ENCODE measurements at places on chromosomes 16 and 17.

DNA sequence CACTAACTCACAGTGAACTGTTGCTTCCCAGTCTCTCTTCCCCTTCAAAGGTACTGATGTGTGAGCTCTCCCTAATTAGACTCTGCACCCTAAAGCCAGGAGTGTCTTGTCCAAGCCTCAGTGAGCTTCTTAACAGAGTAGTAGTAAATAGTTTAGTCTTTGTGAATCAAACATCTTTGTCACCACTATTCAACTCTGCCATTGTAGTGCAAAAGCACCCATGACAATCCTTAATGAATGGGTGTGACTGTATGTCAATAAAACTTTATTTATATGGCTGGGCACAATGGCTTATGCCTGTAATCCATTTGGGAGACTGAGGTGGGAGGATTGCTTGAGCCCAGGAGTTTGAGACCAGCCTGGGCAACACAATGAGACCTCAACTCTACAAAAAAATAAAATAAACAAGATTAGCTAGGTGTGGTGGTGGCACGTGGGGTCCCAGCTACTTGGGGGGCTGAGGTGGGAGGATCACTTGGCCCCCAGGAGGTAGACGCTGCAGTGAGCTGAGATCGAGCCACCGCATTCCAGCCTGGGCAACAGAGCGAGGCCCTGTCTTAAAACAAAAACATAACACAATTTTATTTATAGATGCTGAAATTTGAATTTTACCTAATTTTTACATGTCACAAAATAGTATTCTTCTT, 45.5 kb upstream of the TNRC6A start:
- DNase-seq, result no peak

GRCh38 chr16:31484491-31485171, 1.7 kb downstream of the SLC5A2 start:
- no peak for DNase-seq

- DNase-seq, result no peak
Measured at GRCh38 chr16:4617880-4618279, 3.2 kb upstream of the UBALD1 start.

- no peak for DNase-seq
Measured at GRCh38 chr16:3317315-3317999, 12.2 kb downstream of the ZNF75A start.

DNA sequence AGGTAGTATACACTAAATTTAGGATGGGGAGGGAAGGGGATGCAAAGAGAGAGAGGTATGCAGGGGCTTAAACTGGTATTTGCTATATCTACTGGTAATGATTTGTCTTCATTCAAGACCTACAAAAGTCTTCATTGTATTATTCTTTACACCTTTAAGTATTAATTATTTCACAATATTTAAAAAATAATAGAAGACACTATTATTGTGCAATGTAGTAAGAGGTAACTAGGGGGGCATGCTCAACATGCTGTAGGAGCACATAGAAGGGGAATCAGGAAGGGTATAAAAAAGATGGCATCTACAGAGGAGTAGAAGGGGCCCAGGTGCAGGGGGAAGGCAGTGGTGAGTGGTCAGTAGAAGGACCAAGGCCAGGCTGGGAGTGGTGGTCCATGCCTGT, 14.9 kb upstream of the CCR7 start:
- DNase-seq, result no peak

GRCh38 chr17:58337600-58338453, 9.2 kb upstream of the TSPOAP1 start:
- DNase-seq, result peak; percentile 97

- peak; percentile 51 for DNase-seq
Measured at GRCh38 chr17:28385406-28385805, 13.9 kb downstream of the SARM1 start.

GRCh38 chr17:61770752-61771533, 92.4 kb downstream of the BRIP1 start:
- DNase-seq, result no peak

- no peak for DNase-seq
Measured at GRCh38 chr17:15298176-15298575, 33.0 kb upstream of the PMP22 start.

DNA sequence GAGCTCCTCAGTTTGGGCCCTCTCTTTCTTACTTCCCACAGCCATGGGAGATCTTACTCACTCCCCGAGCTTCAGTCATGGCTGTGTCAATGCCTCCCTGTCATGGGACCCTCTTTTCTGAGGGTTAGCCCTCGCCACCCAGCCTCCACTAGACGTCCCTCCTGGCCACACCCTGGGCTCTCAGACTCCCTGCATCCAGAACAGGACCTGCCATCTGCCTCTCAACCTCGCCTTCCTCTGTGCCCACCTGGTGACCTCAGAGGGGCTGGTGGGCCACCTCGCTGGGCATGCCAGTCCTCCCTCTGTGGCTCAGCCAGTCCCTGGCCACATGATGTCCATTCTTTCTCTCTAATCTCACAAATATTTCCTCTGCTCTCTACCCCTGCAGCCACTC, 54.6 kb upstream of the MED9 start:
- DNase-seq, result no peak

- DNase-seq, result no peak
Measured at GRCh38 chr17:77286641-77287431, 146.1 kb downstream of the SEC14L1 start.

- DNase-seq, result no peak
Measured at GRCh38 chr17:881778-882177, 97.8 kb downstream of the NXN start.

DNA sequence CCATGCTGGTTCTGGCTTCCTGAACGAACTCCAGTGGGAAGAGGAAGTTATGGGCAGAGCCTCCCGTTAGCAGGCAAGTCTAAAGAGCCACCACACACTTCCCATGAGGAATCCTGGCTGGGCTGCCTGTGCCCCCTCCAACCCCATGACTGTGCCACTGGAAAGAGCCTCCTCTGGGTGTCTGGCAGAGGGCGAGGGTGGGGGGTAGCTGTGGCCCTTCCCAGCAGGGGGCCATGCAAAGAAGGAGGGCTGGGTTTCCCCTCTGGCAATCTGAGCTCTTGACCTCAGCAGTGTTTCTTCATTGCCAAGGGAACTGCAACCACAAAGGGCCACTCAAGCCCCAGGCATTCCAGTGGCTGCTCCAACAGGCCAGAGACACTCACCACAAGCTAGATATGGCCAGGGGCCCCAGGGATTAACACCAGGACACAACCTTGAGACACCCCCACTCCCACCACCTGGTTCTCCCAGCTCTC, 1.7 kb upstream of the RRAD start:
- DNase-seq, result no peak

- DNase-seq, result no peak
Measured at GRCh38 chr17:71799657-71800056, 321.2 kb upstream of the SOX9 start.

GRCh38 chr16:1533443-1533951, at the start of gene TMEM204:
TSS of gene TMEM204 (plus strand) at chr16:1533666. CDS start at chr16:1534276, 610 bp downstream.
- peak; percentile 53 for DNase-seq

All from stimulated activated CD4-positive, alpha-beta T cell treated with anti-CD3 and anti-CD28 coated beads, Interleukin-15, amount 100 ng/mL, for 24 hours (primary cell).